ENCODE measurements at places on chromosomes 2 and 18.

- no peak for DNase-seq
Measured at GRCh38 chr2:196459539-196459938, 180.0 kb upstream of the CCDC150 start.

GRCh38 chr18:40685219-40685618, 1269.8 kb upstream of the PIK3C3 start:
- DNase-seq: no peak

- no peak for DNase-seq
Measured at GRCh38 chr18:23573626-23574431, 12.5 kb downstream of the NPC1 start.

DNA sequence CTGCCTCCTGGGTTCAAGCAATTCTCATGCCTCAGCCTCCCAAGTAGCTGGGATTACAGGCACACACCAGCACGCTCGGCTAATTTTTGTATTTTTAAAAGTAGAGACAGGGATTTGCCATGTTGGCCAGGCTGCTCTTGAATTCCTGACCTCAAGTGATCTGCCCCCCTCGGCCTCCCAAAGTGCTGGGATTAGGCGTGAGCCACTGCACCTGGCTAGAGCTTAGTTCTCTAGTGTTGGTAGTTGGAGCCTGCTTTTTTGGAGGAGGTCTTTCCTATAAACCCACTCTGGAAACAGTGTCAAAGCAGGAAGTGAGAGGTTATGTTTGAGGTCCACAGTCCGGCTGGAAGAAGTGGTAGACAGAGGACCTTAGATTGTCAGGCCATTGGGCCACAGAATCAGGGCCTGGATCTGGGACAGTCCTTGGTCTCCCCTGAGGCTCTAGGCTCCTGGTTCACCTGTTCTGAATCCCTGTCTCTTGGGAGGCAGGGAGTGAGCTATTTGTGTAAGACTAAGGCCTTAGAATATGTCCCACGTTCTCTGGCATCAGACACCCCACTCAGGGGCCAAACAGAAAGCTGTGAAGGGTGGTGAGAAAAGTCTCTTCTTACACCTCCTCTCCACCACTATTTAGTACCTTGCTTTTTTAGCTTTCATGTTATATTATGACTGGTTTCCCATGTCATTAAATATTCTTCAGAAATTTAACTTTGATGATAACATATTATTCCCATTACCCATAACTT, 34.5 kb downstream of the PCBP1 start:
- DNase-seq: no peak

- DNase-seq: no peak
Measured at GRCh38 chr2:240217431-240218301, 77.2 kb upstream of the OTOS start.

DNA sequence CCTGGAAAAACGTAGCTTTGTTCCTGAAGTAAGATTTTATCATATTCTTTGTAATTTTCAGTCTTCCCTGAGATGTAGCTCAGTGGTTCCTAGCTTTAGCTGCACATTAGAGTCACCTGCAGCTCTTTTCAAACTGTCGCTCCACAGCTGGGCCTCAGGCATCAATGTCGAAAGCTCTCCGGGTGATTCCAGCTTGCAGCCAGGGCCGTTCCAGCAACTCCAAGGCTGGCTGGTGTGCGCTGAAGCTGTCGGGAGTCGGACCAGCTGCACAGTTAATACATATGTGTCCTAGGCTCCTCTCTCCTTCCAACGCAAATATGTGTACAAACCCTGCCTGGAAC, 609 bp upstream of the ZNF2 start:
- no peak for DNase-seq

DNA sequence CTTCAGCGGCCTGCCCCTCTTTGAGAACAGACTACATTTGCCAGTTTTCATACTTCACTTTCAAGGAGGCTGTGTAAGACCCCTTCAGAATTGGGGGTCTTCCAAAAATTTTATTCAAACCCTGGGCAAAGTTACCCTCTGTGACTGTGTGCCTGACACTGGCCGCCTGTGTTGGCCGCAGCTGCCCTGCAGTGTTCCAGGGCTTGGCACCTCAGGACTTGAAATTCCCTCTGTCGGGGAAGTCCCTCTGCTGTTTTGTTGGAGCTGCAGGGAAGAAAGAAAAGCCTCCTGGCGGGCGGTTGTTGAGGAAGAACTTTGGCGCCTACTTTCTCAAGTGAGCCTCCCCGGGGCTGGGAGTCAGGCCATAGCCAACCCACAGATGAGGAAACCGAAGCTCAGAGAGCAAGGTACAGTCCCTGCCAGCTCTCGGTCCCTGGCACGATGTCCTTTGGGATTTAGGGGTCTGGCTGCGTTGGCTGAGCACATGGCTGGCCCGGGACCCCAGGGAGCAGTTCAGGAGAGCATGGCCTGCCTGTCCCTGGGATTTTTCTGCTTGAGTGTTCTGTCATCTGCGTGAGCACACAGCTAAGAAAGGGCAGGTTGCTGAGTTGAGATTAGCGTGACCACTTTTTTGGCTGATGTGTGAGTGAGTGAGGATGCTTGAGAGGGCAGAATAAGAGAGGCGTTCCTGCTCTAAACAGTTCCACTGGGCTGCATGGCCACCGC, 17.9 kb upstream of the ASB1 start:
- no peak for DNase-seq

DNA sequence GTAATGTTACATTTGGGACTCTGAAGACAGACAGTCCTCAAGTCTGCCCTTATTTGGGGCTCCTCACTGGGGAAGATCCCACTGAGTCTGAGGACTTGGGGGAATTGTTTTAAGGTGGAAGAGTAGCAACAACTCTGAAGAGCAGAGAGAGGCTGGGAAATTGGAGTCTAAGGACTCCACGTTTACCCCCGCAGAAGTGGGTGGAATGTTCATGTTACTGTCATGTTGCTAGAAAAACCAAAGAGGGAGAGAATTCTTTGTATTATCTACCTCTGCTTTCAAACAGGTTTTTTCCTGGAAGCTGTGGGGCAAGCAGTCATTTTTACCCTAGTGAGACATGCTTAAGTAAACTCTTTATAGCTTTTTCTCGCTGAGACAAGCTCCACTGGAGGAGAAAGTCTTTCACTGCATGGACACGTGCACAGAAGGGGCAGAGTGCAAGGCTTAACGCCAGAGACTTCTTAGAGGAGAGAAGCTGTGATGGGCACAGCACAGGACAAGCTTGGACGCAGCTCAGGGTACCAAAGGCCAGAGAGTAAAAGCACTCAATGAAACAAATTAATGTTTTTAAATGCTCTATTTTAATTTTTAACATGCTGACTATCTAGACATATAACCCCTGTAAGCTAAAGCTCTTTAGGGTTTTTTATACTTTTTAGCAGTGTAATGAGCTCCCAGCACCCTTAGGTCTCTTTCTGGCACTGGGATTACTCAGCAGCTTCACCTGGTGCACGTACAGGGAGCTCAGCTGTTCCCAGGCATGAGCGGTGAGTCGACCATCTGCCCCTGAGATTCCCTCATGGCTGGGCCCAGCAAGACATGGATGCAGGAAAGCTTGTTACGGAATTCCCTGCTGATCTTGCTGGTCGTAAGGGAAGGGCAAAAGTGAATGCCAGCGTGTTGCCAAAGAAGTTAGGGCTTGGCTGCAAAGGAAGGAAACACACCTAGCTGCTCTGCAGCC, 54.5 kb upstream of the BIN1 start:
- no peak for DNase-seq

GRCh38 chr2:26989156-26989555, 18.7 kb downstream of the MAPRE3 start:
- no peak for DNase-seq

Data from NCI-H2081 treated with DMSO at 0.1 percent for 48 hours (cell line).